ENCODE measurements at places on chromosomes 3 and 15.
A peak's percentile ranks its signal among the peaks of the same experiment; 100 is the strongest.

GRCh38 chr15:64950888-64951287 is 38.8 kb downstream of the SPG21 start:
- H3K27me3 ChIP-seq = no peaks in the 10 kb centered on the region
- H3K4me1 ChIP-seq = no peaks in the 10 kb centered on the region
- H3K36me3 ChIP-seq = peaks cover 18% of the 10 kb centered on the region
- no peak overlapping the region for H3K27ac ChIP-seq
- H3K4me3 ChIP-seq = no peak overlapping the region

GRCh38 chr3:25707268-25707926 is 42.7 kb upstream of the TOP2B start:
- no peak overlapping the region for H3K4me3 ChIP-seq
- H3K27me3 ChIP-seq = no peaks in the 10 kb centered on the region
- no peak overlapping the region for H3K27ac ChIP-seq
- no peaks in the 10 kb centered on the region for H3K4me1 ChIP-seq

DNA sequence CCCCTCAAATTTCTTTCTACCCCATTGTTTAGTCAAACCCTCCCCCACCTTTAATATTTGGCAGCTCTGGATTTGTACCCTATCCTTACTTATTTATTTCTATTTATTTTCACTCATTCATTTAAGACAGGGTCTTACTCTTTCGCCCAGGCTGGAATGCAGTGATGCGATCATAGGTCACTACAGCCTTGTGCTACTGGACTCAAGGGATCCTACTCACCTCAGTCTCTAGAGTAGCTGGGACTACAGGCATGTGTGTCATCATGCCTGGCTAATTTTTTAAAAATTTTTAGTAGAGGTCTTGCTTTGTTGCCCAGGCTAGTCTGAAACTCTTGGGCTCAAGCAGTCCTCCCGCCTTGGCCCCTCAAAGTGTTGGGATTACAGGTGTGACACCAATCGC is 35.4 kb downstream of the ARIH1 start:
- peaks cover 5% of the 10 kb centered on the region for H3K36me3 ChIP-seq
- H3K4me1 ChIP-seq = peaks cover 17% of the 10 kb centered on the region
- no peak for DNase-seq
- H3K4me3 ChIP-seq = no peak overlapping the region
- H3K27me3 ChIP-seq = no peaks in the 10 kb centered on the region

GRCh38 chr15:93985176-93985575 is 246.2 kb upstream of the MCTP2 start:
- peaks cover 92% of the 10 kb centered on the region for H3K27me3 ChIP-seq
- H3K36me3 ChIP-seq = no peaks in the 10 kb centered on the region
- no peak overlapping the region for H3K27ac ChIP-seq
- no peaks in the 10 kb centered on the region for H3K4me1 ChIP-seq
- DNase-seq = no peak

DNA sequence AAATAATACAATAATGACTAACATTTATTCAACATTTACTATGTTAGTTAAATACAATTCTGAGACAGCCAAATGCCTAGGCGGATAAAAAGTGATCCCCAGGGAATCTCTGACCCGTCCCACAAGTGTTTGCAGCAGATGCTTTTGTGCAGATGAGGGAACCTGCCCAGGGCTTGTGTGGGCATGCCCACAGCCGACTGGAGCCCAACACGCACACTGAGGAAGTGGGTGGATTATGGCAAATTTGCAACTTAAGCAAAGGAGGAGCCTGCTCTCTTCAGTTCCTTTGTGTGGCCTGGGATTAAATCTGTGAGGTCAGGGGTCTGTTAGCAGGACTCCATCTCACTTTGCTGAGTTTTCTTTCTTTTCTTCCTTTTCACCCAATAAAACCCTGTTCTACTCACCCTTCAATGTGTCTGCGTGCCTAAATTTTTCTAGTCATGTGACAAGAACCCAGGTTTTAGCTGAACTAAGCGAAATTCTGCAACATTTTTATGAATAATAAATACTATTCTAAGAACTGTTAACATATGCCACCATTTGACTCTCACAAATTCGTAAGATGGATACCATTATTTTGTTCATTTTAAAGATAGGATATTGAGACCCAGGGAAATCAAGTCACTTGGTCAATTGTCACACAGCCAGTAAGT is 13.9 kb upstream of the RTP1 start:
- peaks cover 3% of the 10 kb centered on the region for H3K4me1 ChIP-seq
- H3K36me3 ChIP-seq = no peaks in the 10 kb centered on the region
- H3K27me3 ChIP-seq = peaks cover 49% of the 10 kb centered on the region
- no peak overlapping the region for H3K27ac ChIP-seq
- DNase-seq = no peak

GRCh38 chr3:196163666-196164493 is 47.3 kb downstream of the ZDHHC19 start:
- no peak for DNase-seq
- H3K4me3 ChIP-seq = no peak overlapping the region
- H3K27me3 ChIP-seq = no peaks in the 10 kb centered on the region
- H3K36me3 ChIP-seq = no peaks in the 10 kb centered on the region
- H3K4me1 ChIP-seq = peaks cover 13% of the 10 kb centered on the region

DNA sequence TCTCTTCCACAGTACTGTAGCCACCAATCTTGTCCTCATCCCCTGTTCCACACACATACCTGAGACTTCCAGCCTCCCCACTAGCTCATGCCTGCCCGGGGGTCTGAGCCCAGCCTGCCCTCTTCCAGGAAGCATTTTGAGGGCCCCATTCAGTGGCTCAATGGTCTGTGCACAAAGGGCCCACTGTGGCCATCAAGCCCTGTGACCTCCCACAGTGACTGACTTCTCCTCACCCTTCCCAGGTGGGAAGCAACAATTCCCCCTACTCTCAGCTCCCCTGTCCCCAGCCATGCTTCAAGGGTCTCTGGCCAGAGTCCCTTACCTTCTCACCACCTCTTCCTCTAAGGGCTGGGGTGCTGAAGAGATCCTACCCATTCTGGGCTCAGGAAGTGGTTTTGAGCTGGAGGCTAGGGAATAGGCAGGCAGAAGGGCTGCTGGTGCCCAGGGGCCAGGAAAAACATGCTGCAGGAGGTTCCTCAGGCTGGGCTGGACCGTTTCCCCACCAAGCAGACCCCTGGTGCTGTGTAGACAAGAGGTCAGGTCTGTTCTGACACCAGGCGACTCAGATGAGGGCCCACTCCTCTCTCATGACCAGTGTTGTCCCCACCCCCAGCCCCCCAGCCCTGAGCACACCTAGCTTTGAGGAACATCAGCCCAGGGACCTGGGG is 3.0 kb upstream of the KLF15 start:
- no peak overlapping the region for H3K27ac ChIP-seq
- peaks cover 38% of the 10 kb centered on the region for H3K27me3 ChIP-seq
- DNase-seq = no peak
- no peaks in the 10 kb centered on the region for H3K36me3 ChIP-seq
- H3K4me3 ChIP-seq = no peak overlapping the region
- peaks cover 9% of the 10 kb centered on the region for H3K4me1 ChIP-seq

- H3K4me1 ChIP-seq = peaks cover 2% of the 10 kb centered on the region
- H3K36me3 ChIP-seq = no peaks in the 10 kb centered on the region
- H3K27ac ChIP-seq = no peak overlapping the region
- DNase-seq = no peak
- no peak overlapping the region for H3K4me3 ChIP-seq
Measured at GRCh38 chr15:99965376-99965775, 232.1 kb upstream of the LYSMD4 start.

GRCh38 chr3:52982839-52983238 is 63.0 kb downstream of the SFMBT1 start:
- peaks cover 2% of the 10 kb centered on the region for H3K4me1 ChIP-seq
- H3K36me3 ChIP-seq = no peaks in the 10 kb centered on the region
- H3K4me3 ChIP-seq = no peak overlapping the region
- H3K27me3 ChIP-seq = no peaks in the 10 kb centered on the region
- H3K27ac ChIP-seq = no peak overlapping the region
- no peak for DNase-seq

DNA sequence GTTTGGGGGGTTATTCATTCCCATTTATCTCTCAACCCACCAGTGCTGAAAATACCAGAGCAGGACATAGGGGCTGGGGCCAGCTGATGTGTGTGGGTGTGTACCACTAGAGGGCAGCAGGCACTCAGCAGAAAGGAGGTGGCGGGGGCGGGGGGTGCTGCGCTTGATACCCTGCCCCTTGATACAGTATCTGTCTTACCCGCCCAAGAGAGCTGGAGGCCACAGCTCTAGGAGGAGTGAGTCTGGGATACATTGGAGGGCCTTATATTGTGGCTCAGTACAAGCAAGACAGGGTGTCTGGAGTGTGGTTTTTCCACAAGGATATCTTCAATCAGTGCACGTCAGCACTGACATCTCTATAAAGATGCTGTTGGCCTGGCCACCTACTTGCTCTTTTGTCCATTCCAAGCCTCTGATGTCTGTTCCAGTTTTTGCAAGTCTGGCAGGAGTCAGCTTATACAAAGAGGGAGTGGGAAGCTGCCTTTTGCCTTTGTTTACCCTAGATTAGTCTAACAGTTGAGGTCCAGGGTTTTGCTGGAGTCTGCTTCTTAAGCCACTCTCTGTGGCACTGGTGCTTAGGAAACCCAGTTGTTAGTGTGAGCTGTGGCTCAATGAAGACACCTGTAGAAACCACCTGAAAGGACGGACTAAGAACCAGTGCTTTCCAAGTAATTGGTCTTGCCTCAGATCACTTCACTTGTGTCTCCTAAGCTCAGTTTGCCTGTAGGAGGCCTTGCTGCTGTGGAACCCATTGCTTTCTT is 1.5 kb upstream of the RBM15B start:
- no peak for DNase-seq
- H3K36me3 ChIP-seq = peaks cover 31% of the 10 kb centered on the region
- no peak overlapping the region for H3K4me3 ChIP-seq
- H3K4me1 ChIP-seq = peaks cover 46% of the 10 kb centered on the region

- DNase-seq = no peak
- H3K4me3 ChIP-seq = no peak overlapping the region
- H3K27ac ChIP-seq = no peak overlapping the region
- H3K36me3 ChIP-seq = no peaks in the 10 kb centered on the region
- H3K4me1 ChIP-seq = peaks cover 5% of the 10 kb centered on the region
Measured at GRCh38 chr15:94021621-94022320, 209.6 kb upstream of the MCTP2 start.

GRCh38 chr15:65980824-65981456 is 111.6 kb downstream of the RAB11A start:
- H3K36me3 ChIP-seq = no peaks in the 10 kb centered on the region
- DNase-seq = peak; percentile 56
- H3K27me3 ChIP-seq = peaks cover 42% of the 10 kb centered on the region
- H3K4me3 ChIP-seq = no peak overlapping the region

GRCh38 chr3:140636406-140637138 is 41.3 kb upstream of the TRIM42 start:
- H3K27me3 ChIP-seq = no peaks in the 10 kb centered on the region
- DNase-seq = no peak

GRCh38 chr3:71629289-71629688 is 45.8 kb upstream of the FOXP1 start:
- H3K4me1 ChIP-seq = no peaks in the 10 kb centered on the region
- no peak overlapping the region for H3K27ac ChIP-seq
- H3K4me3 ChIP-seq = no peak overlapping the region

DNA sequence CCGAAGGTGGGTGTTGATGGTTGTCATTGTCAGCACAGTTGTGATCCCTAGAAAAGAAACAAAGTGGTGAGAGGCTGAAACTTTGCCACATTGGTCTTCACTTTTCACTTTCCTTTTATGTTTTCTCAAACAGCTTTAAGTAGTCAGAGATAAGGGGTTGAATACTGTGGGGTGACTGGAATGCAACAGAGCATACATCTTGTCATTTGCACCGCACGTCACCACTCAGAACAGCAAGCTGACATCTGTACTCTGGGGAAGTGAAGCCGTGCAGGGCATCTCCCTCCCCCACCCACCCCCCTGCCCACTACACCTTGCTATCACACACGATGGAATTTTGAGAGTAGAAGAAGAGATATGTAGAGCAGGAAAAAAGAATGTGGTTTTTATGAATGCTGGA is 211.7 kb downstream of the GABRB3 start:
- DNase-seq = no peak
- no peak overlapping the region for H3K4me3 ChIP-seq

DNA sequence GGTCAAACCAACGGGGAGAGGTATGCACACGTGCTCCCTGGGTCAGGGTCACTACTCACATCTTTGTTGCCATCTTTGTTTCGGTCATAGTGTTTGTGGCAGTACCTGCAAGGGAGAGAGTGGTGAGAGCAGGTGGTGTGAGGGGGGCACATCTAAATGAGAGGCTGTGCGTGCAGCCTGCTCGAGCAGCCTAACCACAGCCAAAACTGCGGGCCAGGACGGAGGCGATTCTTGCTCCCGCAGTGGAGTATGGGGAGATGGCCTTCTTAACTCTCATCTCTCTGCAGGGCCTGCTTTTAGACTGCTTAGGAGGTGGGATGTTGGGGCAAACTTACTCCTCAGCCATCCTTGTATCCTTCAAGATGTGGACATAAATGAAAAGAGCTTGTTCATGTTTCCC is 6.9 kb upstream of the PLA2G4F start:
- H3K4me1 ChIP-seq = no peaks in the 10 kb centered on the region
- no peak overlapping the region for H3K4me3 ChIP-seq
- no peak for DNase-seq

GRCh38 chr3:192171213-192171612 is 556.1 kb downstream of the FGF12 start:
- no peak for DNase-seq
- peaks cover 4% of the 10 kb centered on the region for H3K4me1 ChIP-seq
- no peaks in the 10 kb centered on the region for H3K36me3 ChIP-seq
- no peak overlapping the region for H3K27ac ChIP-seq

GRCh38 chr3:170307671-170308405 is 49.7 kb upstream of the SKIL start:
- DNase-seq = no peak
- no peaks in the 10 kb centered on the region for H3K27me3 ChIP-seq
- H3K4me1 ChIP-seq = peaks cover 14% of the 10 kb centered on the region

DNA sequence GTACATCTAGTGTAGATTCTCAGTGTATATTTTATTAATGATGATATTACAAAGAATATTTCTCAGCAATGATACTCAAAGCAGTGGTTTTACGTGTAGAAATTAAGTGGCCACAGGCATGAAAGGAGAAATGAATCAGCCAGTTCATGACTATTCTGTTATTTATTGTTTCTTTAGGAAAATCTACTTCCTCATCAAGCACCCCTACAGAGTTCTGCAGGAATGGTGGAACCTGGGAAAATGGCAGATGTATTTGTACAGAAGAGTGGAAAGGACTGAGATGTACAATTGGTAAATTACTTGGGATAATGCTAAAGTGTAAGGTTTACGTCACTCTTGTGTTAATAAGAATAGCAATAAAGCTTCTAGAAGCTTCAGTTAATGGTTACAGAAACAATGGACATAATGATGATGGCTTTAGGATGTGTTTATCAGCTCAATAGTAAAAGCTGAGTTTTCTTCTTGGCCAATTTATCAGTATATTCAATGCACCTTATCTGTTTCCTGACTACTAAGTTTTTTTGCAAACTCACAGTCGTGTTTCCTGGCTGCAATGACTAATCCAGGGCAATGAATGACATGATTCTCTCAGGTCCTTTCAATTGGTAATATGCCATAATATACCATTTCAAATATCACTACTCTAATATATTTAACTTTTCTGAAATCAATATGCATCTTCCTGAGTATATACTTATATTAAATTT is 20.2 kb downstream of the ADGRG7 start:
- H3K36me3 ChIP-seq = peaks cover 1% of the 10 kb centered on the region
- no peak overlapping the region for H3K27ac ChIP-seq
- H3K4me1 ChIP-seq = peaks cover 3% of the 10 kb centered on the region
- no peaks in the 10 kb centered on the region for H3K27me3 ChIP-seq
- no peak overlapping the region for H3K4me3 ChIP-seq

GRCh38 chr3:72615776-72616175 is 232.5 kb downstream of the SHQ1 start:
- H3K36me3 ChIP-seq = no peaks in the 10 kb centered on the region
- no peak for DNase-seq
- no peak overlapping the region for H3K27ac ChIP-seq
- no peak overlapping the region for H3K4me3 ChIP-seq
- H3K4me1 ChIP-seq = peaks cover 22% of the 10 kb centered on the region
- no peaks in the 10 kb centered on the region for H3K27me3 ChIP-seq
